ENCODE measurements at places on chromosomes 12 and 14.

GRCh38 chr14:102178806-102179205 lies 39.1 kb downstream of the WDR20 start:
- no peak for DNase-seq

GRCh38 chr14:31902945-31903646 lies 174.0 kb upstream of the ARHGAP5 start:
- DNase-seq = no peak

GRCh38 chr14:90246936-90247335 lies 9.4 kb upstream of the PSMC1 start:
- DNase-seq = no peak

- DNase-seq = peak; percentile 3
These were observed 592 bp upstream of the KCNK10 start for GRCh38 chr14:88323523-88324199.

GRCh38 chr14:35821564-35822411 lies 4.3 kb upstream of the BRMS1L start:
- peak; percentile 43 for DNase-seq

GRCh38 chr14:88129306-88130056 lies 124.5 kb downstream of the GPR65 start:
- DNase-seq = peak; percentile 89

- peak; percentile 40 for DNase-seq
These were observed 42.7 kb downstream of the ATF7IP start for GRCh38 chr12:14408208-14408607.

DNA sequence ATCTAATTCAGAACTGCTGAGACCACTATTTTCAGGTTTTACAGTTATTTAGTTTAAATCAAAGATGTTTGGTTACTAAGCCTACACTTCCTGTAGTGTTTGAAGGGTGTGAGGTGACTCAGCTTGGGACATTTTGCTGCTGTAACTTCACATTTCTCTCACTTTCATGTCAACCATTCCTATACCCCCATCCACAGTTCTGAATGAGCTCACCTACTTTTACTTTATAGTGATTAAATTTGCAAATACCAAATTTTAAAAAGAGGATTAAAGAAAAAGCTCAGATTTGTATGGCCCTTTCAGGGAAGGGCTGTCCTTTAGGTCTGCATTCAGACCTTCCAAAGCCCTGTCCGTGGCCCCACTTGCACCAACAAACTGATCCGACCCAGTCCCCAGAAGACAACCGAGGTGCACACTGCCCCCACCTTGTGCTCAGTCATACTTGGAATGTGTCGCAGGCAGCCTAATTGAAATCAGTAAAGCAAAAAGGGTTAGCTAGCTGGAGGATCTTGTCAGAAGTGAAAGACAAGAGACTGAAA lies 174.4 kb downstream of the MON2 start:
- peak; percentile 64 for DNase-seq

- no peak for DNase-seq
These were observed 1.2 kb downstream of the KCNK10 start for GRCh38 chr14:88321692-88322503.

- DNase-seq = no peak
These were observed 1352.9 kb downstream of the TMEM121 start for GRCh38 chr14:106879241-106879640.

DNA sequence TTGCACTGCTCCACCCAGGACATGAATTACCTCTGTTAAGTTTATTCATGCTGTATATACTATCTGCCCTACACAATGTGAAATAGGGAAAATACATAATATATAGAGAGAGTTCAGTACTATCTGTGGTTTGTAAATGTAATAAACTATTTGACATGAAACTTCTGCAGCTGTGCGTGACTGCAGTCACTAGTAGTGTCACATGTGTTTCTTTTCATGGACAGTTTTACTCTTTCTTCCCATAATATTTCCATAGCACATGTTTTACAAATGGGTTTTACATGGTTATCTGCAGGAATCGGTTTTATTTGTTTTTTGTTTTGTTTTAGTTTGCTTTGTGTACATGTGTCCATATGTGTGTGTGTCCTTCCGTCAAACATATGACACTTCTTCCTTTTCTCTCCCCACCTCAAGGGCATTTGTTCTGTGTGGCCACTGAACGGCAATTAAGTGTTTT lies 1644.1 kb upstream of the FLRT2 start:
- DNase-seq = no peak

DNA sequence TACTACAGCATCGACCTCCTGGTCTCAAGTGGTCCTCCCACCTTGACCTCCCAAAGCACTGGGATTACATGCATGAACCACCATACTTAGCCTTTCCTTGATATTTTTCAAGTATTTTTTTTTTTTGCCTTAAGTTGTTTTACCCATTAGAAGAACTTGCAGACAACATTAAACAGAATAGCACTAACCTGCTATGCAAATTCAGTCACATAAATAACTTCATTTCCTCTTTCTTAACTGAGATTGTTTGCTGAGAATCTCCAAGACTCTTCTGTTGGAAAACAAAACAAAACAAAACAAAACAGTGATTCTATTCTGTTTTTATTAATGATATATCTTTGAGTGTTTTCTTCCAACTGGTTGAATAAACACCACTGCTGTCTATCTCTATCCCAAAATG lies 115.9 kb upstream of the IFNG-AS1 start:
- no peak for DNase-seq

GRCh38 chr12:45644541-45644940 lies 85.0 kb upstream of the ARID2 start:
- DNase-seq = peak; percentile 40

DNA sequence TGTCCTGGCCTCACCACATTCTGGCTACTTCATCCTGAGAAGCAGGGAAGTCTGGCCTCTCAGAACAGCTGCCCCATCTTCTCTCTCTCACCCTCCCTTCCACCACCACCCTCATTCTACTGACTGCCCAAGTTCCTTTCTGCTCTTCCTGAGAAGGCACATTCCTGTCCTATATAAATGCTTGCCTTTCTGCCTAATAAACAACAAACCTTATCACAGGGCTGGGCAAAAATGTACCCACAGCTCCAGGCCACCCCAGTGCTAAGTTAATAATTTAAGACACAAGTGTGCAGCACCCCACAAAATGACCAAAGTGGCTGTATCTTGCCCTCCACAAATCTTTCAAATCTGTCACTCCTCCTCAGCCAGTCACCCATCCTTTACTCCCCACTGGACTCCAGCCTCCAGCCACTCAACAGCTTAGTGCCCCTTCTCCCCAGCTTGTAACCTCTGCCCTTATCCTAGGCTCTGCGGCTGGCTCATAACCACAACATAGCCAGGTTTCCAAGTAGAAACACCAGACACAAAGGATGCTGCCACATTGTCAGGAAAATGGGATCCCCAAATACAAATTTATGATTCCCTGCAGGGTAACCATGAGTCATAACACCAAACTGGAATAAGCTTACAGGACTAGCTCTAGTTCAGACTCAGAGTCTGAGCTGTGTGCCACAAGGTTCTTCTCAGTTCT lies 15.0 kb downstream of the OXA1L start:
- peak; percentile 25 for DNase-seq

DNA sequence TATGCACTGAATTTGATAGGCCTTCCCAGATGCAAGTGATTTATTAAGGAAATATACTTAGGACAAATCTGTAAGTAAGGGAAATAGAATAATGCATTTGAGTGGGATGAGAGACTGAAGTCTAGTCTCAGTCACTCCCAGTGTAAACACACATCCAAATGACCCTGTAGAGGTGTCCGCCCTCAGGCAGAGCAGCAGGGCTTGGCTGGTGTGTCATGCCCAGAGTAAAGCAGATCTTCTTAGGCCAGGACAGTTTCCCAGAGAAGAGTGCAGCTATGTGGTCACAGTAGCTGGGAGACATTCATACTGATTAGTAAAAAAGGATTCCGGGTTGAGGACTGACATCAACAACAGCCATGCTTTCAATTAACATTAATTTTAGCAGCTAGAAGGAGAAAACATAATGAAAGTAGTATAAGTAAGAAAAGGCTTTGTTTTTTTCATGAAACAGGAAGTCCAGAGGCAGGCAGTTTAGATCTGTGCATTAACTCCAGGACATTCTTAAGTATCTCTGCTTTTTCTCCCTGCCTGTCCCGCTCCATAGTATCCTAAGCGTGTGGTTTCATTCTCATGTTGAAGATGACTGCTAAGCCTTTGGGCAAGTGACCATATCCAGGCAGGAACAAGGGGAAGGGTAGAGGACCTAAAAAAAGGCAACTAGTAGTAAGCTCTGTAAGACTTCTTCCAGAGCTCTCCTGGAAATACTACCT lies 35.7 kb downstream of the CNTN1 start:
- DNase-seq = no peak

DNA sequence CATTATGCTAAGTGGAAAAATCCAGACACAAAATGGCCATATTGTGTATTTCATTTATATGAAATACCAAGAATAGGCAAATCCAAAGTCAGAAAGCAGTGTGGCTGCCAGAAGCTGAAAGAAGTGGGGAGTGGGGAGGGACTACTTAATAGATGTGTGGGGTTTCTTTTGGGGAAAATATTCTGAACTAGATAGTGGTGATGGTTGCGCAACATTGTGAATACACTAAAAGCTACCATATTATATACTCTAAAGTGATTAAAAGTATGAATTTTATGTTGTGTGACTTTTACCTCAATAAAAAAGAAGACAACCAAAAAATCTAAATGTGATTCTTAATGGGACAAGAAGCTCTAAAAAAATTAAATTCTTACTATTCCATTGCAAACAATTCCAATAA lies 272.6 kb downstream of the DAD1 start:
- no peak for DNase-seq

DNA sequence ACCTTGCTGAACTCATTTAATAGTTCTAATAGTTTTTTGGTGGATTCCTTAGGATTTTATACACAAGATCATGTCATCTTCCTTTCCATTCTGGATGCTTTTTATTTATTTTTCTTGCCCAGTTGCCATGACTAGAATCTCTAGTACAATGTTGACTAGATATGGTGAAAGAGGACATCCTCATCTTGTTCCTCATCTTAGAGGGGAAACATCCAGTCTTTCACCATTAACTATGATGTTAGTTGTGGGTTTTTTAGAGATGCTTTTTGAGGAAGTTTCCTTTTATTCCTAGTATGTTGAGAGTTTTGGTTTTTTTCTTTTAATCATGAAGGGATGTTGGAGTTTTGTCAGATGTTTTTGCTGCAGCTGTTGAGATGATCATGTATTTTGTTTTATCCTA lies 8.7 kb downstream of the ANKRD13A start:
- no peak for DNase-seq

DNA sequence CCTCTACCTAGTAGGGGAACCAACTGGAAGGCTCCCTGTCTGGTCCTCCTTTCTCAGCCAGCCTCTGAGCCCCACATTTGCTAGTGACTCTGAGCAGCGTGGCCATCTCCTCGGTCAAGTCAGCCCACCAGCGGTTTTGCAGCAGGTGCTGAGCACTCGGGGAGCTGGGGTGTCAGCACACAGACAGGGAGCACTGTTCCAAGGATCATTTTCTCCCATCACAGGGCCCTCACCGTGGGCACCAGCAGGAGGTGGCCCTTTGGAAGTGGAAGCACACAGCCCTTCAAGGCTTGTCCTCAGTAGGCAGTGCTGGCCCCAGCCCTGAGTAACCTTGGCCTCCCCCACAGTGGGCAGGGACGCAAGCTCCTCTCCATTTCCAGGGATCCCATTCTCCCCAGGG lies 24.1 kb upstream of the EML1 start:
- DNase-seq = no peak

- DNase-seq = peak; percentile 5
These were observed at the start of gene HCAR1 for GRCh38 chr12:122730215-122731014. Gene HCAR1 (minus strand): TSS chr12:122730844. CDS start chr12:122730339, 505 bp downstream.

DNA sequence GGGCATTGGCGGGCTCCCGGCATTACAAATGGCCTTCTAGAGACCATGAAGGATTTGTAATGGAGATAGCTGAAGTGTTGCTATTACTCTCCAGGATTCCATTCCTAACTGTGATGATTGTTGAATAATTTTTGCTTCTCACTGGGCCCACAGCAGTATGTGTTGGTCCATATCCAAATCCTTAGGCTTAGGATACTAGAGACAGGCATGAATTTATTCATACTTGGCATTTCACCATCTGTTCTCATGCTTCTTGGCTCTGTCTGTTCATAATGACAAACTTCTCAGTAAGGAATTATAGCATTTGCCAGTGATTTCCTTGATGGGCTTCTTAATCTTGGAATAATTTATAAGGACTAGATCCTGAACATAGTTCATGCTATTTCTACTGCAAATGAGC lies 832.9 kb downstream of the C12orf50 start:
- peak; percentile 6 for DNase-seq

- DNase-seq = no peak
These were observed 32.8 kb downstream of the CCNK start for GRCh38 chr14:99513946-99514551.

- DNase-seq = no peak
These were observed 16.4 kb upstream of the GALNT6 start for GRCh38 chr12:51407604-51408003.

DNA sequence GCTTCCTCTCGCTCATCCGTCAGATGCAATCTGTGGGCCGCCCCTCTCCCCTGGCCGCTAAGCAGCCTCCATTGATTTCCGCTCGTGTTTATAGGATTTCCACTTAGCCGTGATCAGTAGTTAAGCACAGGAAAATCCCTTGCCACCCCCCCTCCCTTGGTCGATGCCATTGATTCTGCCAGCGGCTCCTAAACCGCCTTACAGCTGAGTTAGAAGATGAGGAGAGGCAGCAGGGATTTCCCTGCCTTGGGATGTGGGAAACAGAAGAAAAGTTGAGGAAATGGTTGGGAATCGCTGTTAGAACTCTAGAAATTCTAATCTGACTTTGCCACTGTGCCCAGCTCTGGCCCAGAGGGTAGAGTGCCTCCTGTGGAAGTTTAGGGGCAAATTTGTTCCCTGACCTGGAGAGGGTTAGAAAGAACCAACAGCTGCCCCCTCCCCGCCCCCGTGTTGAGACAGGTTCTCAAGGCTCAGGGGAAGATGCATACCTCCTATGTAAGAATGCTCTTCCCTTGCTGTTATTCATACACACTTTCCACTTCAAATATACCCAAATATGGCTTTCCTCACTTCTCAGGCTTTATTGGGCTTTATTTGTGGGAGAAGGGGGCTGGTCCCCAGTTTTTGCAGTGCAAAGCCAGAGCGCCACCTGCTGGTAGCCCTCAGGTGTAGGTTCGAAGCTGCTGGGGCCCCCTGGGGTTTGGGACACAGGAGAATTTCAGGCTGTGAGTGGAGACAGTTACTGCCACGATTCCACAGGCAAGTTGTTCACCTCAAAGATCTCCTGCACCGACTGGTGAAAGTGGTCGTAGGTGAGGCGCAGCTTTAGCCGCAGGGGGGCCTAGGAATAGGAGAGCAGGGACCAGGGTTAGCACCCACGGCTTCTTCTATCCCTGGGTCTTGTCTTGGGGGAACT lies 3.2 kb downstream of the THTPA start:
- DNase-seq = peak; percentile 56

DNA sequence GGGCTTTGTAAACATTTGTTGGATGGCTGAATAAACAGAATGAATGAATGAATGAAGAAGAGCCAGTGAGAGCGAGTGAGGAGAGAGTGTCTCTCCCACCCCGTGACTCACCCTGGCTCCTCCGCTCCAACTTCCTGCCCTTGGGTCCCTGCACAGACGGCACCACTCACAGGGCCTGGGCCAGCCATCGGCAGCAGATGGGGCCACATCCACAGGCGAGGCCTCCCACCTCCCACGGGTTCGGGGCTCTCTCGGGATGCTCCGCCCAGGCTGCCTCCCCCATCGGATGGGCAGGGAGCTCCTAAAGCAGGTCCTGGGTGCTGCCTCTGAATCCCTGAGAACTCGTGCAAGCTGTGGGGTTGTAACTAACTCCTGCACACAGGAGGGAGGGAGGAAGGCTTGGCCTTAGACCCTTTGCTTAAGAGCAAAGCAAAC lies 41.3 kb downstream of the CCNK start:
- DNase-seq = peak; percentile 60
